ENCODE measurements at places on chromosomes 16 and 17.

GRCh38 chr16:10959161-10959560, 14.8 kb downstream of the CLEC16A start:
- no peak for DNase-seq

DNA sequence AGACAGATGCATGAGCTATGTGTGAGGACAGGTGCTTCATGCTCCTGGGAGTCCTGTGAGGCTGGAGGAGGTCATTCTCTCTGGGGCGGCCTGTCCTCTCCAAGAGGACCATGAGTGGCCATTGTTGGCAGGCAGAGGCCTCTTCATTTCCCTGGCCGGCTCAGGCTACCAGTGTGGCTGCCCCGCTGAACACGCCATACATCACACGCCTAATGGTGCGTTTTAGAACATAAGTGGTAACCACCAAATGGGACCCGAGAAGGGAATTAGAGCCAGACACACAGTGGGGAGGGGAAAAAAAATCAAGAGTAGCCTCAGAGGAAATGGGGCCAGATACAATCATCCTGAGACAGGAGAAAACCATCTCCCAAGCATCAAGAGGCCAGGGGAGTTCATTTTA, 140.0 kb downstream of the SPACA3 start:
- DNase-seq = no peak

DNA sequence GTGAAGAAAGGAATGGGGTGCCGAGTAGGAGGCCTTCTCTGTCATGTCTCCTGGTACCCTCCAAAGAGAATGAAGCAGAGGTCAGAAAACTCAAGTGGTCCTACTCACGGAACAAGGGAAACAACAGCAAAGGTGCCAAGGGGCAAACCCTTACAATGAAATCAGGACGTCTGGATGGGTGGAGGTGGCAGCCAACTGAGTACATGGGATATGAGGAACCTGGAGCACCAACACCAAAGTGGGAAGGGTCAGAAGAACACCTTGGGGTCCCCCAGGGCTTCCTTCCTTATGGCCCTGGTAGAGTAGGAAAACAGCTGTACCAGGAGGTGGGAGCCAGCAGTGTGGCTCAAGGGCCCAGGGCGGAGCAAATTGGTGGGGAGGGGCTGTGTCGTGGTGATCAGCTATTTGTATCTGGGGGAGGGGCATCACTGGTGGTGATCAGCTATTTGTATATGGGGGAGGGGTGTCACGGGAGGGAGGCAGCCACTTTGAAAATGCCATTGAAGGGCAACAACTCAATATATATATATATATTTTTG, 643 bp downstream of the HIGD1B start:
- no peak for DNase-seq

- DNase-seq = no peak
Observed at GRCh38 chr17:45579529-45580495, 89.3 kb upstream of the PLEKHM1 start.

DNA sequence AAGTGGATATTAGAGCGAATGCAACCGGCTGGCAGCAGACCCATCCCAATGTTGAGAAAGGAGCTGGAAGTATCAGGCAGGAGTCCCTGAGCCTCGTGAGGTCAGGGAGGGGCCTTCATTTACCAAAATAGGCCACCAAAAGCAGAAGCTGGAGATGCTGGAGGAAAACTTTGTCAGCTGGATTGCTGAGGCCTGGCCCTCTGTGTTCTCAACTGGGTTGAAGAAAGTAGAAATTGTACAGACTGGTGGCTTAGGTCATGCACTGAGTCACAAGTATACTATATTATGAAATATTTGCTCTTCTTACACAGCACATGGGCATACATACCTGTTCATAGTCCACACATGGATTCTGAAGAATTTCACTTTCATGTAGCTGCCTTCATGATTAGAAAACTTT, 23.2 kb upstream of the TEKT3 start:
- no peak for DNase-seq

- no peak for DNase-seq
Observed at GRCh38 chr16:4649744-4650442, 25.3 kb downstream of the MGRN1 start.

DNA sequence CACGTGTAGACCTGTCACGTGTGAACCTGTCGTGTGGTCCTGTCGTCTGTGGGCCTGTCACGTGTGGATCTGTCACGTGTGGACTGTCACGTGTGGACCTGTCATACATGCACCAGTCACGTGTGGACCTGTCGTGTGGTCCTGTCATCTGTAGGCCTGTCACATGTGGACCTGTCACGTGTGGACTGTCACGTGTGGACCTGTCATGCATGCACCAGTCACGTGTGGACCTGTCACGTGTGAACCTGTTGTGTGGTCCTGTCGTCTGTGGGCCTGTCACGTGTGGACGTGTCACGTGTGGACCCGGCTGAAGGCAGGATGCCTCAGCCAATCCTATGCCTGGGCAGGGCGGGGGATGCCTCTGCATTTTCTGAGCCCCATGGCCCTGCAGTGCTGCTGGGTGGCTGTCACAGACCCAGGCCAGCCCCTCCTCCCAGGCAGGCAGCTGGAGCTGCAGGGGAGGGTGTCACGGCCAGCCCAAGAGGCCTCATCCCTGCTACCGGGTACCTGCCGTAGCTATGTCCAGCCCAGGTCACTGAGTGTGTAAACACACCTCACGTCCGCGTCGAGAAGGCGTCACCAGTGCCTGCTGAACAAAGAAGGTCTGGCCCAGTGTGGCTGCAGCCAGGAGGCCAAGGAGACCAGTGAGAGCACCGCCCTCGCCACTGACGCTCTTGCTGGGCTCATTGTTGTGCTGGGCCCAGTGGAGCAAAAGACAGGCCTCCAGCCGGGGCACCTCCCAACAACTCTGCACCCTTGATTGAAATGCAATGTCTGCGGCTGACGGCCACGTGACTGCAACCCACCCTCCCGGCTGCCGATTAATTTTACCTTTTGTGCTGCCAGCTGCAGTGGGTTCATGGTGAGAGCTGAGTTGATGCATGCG, 18.6 kb upstream of the ACSF3 start:
- DNase-seq = no peak

- no peak for DNase-seq
Observed at GRCh38 chr17:45310380-45311324, 6.2 kb downstream of the MAP3K14 start.

GRCh38 chr16:28110479-28110878, 47.0 kb upstream of the GSG1L start:
- no peak for DNase-seq

- DNase-seq = peak; percentile 91
Observed at GRCh38 chr16:68005786-68006286, 6.6 kb upstream of the DPEP2 start.

Data from CD4-positive, alpha-beta T cell treated with Interleukin-4 for 4 hours (primary cell).